ENCODE measurements at places on chromosomes 11 and 22.

DNA sequence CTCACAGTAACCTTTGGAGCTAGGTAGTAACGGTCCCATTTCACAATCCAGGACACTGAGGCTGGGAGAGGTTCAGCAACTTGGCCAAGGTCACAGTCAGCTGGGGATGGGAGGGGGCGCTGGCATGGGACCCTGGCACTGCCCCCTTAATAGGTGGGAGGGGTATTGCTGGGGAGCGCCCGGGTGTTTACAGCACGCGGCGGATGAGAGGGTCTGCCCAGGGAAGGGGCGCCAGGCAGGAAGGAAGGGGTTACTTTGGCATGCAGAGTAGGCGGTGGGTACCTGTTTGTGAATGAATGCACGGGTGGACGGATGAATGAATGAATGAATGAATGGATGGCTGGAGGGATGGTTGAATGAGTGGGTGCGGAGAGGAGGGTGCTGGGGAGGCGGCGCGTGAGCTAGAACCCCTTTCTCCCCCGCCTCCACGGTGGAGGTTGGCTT, 628 bp upstream of the FLRT1 start:
- DNase-seq = no peak

DNA sequence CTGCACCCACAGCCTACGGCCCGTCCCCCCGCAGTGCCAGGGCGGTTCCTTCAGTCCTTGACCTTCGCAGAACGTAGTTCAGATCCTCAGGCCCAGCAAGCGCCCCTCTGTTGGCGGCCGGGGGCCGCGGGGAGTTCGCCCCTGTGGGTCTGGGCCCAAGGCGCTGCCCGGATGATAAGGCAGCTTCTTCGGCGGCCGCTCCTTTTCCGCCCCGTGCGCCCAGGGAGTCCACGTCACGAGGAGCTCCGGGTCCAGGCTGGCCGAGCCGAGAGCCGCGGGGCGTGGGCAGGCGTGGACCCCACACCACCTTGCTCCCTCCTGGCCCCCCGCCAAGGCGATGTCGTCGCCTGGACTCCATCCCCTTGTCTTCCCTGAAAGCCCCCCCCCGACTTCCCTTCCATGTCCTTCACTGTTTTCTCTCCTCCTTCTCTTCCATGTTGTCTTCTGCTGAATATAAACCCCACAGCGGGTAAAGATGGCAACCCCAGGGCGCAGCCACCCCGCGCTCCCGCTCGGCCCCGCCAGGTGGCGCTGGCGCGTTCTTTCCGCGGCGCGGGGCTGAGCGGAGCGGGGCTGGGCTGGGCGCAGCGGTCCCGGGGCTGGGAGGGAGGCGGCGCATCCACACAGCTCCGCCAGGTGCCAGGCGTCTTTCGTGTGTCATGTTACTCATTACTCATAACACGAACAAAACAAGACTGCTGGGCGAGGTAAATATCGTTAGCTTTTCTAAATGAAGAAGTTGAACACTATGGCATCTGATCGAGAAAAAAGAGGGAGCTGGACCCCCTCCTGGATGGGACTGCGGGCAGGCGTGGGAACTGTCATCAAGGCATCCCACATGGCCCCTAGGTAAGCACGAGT, 321.0 kb downstream of the NTM start:
- no peak for DNase-seq

DNA sequence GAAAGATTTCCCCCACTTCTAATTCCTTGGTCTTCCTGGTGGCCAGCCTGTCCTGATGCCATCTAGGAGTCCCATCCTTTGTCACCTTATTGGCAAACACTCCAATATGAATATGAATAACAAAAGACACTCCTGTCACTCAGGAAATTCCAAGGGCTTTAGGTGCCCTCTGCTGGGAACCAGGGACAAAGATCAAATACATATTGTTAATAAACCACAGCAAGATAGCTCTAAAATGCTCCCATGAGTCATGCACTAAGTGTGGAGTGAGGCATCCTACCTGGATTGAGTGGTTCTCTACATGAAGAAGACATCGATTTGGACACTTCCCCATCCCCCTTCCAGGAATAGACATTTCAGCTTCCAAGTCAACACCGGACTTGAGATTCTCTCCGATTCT, 823.6 kb downstream of the TBC1D22A start:
- DNase-seq = peak; percentile 51

DNA sequence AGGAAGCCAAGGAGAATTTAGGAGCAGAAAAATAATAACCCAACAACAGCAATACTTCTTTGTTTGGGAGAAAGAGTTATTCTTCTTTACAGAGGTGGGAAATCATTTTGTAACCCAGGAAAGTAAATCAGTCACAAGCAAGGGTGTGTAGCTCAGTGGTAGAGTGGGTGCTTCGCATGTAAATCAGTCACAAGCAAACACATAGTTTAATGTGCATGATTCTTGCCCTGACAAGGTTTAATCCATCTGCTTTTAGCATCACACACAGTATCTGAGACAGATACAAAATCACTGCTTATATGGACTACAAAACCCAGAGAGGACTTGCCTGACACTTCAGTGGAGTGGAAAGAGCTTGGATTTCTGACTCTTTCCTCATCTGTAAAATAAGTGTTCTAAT, 82.0 kb downstream of the RELT start:
- no peak for DNase-seq

DNA sequence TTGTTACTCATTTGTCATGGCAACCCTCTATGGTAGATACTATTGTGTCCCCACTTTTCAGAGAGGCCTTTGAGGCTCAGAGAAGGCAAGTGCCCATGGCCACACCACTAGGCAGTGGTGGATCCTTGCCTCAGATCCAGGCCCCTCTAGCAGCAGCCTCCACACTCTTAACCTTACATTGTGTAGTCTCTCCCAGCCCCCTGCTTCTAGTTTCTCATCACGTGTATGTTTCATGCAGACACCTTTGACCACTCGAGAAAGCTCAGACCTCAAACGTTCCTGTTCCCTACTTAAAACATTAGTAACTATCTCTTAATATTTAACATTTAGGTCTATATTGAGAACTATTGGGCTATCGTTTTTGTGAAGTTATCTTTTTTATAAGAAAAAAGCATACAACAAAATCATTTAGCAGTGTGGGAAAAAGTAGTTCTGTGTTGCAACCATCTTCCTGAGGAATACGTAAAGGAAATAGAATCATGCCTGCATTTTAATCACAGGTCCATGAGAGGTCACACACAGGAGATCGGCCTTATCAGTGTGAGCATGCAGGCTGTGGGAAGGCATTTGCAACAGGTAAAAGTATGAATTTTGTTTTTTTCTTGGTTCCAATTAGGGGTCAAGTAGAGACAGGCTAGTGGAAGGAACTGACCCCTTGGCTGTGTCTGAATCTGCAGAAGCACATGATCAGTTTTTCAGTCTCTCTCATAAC, 35.1 kb downstream of the ZNF143 start:
- DNase-seq = no peak

DNA sequence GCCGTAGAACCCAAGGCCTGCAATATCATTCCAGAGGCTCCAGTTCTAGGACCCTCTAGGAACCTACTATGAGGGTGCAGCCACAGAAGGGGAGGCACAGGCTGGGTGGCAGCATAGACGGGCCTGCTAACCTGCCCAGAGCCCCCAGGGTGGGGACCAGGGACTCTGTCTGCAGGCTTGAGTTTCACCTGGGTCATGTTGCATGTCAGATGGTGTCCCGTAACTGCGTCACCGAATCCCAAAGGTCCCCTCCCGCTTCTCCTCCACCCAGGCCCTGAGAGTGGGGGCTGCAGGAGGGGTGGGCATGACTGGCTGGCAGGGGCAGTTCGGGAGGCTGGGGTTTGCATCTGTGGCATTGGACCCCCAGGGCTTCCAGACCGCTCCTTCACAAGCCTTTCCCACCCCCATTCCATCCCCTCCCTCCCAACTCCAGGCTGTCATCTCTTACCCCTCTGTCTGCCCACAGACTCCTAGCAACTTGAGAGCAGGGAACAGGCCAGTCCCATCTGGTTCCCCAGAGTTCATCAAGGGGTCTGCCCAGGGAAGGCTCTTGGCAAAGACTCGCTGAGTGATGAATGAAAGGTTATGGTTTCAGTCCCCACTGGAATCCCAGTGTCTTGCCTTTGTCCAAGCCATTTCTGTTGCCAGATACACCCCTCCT, 16.3 kb downstream of the MYO7A start:
- DNase-seq = no peak

- DNase-seq = no peak
Observed at GRCh38 chr22:17753401-17753989, 20.8 kb downstream of the BID start.

DNA sequence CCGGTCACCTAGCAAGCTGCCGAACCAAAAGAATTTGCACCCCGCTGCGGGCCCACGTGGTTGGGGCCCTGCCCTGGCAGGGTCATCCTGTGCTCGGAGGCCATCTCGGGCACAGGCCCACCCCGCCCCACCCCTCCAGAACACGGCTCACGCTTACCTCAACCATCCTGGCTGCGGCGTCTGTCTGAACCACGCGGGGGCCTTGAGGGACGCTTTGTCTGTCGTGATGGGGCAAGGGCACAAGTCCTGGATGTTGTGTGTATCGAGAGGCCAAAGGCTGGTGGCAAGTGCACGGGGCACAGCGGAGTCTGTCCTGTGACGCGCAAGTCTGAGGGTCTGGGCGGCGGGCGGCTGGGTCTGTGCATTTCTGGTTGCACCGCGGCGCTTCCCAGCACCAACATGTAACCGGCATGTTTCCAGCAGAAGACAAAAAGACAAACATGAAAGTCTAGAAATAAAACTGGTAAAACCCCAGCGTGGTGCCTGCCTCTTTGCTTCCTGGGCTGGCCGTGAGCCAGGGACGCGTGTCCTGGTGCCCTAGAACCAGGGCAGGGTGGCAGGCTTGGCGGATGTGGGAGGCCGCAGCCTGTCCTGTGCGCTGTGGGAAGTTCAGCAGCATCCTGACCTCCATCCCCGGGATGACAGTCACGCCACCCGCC, 13.2 kb downstream of the CCND1 start:
- peak; percentile 49 for DNase-seq

- no peak for DNase-seq
Observed at GRCh38 chr22:23008896-23009295, 61.4 kb upstream of the GNAZ start.

GRCh38 chr11:78647986-78648875, 73.6 kb upstream of the NARS2 start:
- peak; percentile 27 for DNase-seq

DNA sequence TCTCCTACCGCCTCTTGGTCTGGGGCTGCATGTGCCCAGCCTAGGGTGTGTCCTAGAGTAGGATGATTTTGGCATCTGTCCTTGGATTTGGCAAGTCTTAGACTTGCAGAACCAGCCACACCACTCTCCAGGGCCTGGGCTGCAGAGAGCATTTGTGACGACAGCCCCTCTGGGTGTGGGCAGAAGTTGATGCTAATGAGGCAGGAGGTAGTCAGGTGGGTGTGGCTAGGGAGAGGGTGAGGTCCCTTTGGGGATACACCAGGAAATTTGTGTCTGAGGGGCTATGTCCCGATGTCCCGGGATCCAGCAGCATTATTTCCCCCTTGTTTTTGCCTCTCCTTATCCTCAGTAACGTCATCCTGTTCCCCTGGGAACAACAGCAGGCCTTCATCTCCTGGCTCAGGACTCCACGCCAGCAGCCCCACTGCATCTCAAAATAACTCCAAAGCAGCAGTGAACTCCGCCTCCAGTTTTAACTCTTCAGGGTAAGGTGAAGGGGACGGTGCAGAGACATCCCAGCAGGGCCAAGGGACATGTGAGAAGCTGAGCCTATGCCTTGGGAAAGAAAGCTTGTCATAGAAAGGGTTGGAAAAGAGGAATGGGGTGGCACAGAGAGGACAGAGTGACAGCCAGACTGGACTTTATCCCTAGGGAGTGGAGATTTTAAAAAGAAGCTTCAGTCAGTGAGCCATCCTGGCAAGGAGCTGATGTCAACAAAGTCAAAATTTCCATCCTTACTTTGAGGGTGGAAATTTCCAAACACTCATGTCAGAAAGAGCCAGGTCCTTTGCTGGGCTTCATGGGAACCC, 8.0 kb upstream of the TLCD5 start:
- DNase-seq = no peak

DNA sequence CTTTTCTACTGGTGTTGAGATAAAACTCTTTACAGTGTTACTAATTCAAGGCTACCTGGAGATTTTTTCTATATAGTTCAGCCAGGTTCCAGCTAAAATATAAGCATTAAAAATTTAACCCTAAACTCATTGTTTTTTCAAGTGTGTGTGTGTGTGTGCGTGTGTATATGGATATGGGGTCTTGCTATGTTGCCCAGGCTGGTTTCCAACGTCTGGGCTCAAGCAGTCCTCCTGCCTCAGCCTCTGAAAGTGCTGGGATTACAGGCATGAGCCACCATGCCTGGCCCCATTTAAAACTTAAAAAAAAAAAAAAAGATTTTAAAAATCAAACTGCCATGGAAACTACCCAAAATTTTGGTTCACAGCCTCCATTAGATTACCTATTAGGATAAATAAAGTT, 4.5 kb upstream of the PES1 start:
- DNase-seq = no peak

- DNase-seq = no peak
Observed at GRCh38 chr22:28909375-28909774, 26.0 kb downstream of the ZNRF3 start.

- no peak for DNase-seq
Observed at GRCh38 chr11:70493891-70494290, 95.6 kb downstream of the CTTN start.

- no peak for DNase-seq
Observed at GRCh38 chr22:44386386-44387035, 73.8 kb upstream of the SHISAL1 start.

DNA sequence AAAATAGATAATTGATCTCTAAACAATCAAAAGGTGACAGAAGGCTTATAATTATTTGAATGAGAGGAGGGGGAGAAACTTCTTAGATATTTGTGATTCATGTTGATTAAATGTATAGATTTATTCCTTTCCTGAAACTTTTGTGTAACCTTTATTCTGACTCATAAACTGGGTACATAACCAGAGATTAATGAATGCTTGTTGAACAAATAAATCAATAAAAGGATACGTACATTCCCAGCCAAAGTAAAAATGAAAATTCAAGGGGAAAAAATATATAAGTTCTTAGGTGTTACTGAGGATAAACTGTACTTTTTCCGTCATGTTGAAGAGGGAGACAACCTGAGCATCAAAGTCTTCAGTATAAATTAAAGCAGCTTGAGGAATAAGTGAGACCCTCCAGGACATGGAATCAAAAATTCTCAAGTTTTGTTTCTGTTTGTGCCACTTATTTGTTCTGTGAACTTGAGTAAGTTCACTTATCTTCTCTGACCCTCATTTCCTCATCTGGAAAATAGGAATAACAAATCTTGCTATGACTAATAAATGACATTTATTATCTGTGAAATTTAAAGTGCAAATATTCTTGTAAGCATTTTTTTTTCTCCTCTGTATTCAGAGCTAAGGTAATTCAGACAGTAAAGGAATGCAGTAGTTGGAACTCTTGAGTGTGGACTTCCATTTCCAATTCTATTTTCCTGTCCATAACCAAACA, 195.4 kb downstream of the METTL15 start:
- DNase-seq = no peak

- no peak for DNase-seq
Observed at GRCh38 chr11:20117291-20117690, 43.0 kb downstream of the DBX1 start.

DNA sequence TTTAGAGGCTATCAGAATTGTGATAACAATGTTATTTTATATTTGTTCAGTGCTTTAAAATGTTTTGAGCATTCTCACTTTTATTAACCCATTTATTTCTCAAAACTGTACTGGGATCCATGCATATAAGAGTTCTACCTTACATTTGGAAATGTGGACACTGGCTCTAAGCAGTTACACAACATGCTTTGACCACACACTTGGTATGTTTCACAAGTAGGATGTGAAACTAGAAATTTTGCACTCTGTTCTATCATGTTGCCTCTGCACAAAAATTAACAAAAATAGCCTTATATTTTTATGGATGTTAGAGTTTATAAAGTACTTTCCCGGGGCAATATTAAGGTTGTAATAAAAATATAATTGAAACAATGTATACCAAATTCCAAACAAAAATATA, 126.9 kb upstream of the CHORDC1 start:
- no peak for DNase-seq
